ENCODE measurements at places on chromosomes 12 and 14.

DNA sequence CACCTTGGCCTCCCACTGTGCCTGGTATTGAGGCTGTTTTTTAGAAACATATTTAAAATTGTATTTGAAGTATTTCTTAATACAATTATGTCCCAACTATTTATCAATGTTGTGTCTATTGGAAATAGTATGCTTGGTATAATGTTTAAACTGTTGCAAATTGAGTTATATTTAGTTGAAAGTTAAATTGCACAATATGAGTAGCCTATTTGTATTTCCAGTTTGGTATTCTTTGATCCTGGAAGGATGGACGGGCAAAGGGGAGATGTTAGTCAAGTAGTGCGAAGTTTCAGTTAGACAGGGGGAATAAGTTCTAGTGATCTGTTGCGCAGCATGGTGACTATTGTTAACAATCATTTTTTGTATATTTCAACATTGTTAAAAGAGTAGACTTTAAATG lies 111.5 kb downstream of the NUBPL start:
- DNase-seq: no peak

DNA sequence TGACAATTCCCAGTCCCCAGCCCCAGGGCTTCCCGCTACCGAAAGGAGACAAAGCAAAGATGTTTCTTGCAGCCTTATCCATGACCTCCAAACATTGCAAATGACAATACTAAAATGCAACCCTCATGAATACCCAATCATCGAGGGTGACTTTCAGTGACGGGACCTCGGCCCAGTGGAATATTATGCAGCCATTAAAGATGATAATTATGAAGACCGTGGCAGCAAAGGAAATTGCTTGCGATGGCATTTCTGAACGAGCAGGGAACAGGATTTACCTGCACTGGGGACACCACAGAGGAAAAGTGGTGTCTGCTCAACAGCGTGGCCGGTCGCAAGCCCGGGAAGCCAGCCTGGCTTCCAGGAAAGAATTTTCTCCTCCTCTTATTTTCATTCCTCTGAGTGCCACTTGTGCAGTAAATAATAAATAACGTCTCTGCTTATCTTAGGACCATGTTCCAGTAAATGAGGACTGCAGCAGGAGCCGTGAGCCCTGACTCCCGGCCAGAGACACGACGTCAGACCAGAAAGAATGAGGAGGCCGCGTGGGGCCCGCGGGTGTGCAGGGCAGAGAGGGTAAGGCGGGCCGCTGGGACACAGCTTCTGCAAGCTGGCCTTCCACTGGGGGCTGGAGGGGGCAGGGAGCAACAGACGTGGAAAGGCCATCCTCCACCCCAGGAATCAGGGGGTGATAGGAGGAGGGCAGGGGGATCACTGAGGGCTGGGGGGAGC lies 6.6 kb downstream of the C14orf180 start:
- DNase-seq: no peak

DNA sequence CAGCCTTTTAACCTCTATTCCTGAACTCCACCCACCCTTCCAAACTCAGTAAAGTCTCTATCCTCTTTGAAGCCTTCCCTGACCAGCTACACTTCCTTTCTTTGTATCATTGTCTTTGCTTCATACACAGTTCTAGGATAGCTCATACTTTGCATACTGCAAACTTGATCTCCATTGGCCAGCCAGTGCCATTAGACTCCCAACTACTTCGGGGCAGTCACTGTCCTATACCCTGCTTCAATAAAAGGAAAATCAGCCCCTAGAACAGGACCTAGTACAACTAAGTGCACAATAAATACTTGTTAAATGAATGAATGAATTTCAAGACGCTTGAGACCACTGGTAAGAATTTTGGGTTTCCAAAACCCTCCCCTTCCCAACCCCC lies 521 bp upstream of the PIP4K2C start:
- DNase-seq: no peak

GRCh38 chr14:24892497-24893051 lies 157.4 kb downstream of the STXBP6 start:
- DNase-seq: no peak

DNA sequence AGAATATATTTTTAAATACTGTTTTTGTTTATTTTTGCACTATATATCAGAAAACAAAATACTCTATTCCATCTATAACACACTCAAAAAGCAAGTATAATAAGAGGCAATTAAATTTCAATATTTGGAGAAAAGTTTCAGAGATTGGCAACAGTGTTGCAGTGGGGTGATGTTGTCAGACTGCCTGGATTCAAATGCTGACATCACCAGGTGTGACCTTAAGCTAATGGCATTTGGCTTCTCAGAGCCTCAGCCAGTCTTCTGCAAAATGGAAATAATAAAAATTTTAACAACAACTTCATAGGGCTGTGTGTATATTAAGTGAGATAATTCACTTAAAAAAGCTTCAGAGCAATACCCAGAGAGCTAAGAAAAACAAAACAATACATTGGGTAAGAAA lies 74.7 kb downstream of the TMTC1 start:
- no peak for DNase-seq

GRCh38 chr14:29930283-29930682 lies 2.6 kb upstream of the PRKD1 start:
- no peak for DNase-seq

DNA sequence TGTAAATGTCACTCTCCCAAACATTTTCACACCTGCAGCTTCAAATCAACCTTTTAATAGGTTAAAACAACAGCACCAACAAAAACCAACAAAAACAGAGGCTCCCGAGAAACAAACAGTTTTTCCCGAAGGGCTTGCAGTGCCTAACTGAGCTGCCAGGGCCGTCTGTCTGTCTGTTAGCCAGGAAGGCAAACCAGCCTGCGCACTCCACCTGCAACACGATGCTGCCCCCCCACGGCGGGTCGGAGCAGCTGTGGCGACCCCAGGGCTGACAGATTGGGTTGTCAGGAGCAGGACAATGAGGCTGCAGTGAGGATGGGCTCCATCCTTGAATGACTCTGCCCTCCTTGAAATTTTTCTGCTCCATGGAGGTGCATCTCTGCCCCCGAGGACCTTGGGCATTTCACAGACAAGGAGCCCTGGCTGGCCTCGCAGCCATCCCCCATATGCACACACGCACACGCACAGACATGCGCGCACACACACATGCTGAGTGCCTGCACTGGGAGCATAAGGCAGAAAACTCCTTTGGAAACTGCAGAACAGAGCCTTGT lies 2.6 kb downstream of the RTL1 start:
- peak; percentile 55 for DNase-seq

DNA sequence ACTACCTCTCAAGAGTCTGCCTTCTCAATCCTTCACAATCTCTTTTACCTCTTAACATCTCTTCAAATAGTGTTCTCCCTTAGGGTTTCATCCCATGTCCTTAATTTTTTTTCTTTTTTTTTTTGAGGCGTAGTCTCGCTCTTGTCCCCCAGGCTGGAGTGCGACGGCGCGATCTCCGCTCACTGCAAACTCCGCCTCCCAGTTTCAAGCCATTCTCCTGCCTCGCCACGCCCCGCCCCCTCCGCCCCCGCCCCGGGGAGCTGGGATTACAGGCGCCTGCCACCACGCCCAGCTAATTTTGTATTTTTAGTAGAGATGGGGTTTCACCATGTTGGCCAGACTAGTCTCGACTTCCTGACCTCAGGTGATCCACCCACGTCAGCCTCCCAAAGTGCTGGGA lies 7.0 kb upstream of the BCAT1 start:
- DNase-seq: no peak

DNA sequence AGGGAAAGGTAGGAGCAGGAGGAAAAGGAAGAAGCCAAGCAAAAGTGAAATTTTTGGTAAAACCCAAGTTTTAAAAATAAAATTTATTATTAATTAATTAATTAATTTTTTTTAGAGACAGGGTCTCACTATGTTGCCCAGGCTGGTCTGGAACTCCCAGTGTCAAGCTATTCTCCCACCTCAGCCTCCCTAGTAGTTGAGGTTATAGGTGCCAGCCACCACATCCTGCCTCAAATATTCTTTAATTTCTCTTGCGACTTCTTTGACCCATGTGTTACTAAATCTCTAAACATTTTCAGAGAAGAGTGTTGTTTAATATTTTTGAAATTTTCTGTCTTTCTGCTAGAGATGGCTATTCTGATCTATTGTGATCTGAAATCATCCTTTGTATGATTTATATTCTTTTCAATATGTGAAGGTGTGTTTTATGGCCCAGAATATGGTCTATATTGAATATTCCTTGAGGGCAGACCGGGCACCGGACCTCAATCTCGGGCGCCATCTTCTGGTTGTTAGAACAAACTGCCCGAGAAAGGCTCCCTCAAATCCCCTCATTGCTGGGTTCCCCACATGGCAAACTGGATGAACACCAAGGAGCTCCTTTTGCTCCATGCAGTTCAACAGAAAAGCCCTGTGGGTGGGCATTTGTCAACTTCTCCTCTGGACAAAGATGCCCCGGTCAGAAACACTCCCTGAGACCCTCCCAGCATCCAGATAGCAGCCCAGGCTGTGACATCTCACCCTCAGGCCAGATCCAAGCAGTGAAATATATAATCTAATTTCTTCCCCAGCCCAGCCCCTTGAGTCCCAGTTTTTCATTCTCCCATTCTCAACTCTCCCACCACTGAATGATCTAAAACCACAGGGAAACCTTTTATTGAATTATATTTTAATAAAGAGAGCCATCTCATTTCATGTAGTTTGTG lies 110.5 kb downstream of the ASCL4 start:
- peak; percentile 59 for DNase-seq

DNA sequence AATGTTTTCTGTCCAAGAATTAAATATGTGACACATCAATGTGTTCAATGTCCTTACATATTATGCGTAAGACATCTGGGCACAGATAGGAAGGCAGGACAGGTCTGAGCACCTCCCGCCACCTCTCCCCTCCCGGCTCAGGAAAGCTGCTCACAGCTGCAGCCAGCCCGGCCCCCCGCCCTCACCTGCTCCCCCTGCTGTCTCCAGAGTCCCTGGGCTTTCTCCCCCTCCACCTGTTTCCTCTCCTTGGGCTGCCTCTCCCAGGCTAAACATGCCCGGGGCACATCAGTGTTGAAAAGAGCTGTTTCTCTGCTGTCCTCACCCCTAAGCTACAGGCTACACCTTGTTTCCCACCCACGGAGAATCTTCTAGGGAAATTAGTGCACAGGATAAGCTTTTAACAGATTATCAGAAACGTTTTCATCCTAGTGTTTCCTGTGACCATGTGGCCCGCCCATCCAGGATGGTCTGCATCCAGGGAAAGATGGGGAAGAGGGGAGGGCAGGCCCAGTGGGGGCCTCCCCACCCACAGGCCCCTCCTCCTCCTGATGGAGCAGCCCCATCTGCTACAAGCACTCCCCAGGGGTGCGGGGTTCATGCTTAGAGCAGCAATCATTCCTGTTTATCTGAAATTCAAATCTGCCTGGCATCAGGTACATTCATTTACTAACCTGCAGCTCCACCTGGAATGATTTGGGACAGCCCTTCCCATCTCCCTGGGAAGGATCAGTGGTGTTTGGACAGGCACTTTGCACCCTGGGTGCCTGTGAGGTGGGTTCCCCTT lies 273.8 kb upstream of the SFSWAP start:
- no peak for DNase-seq

DNA sequence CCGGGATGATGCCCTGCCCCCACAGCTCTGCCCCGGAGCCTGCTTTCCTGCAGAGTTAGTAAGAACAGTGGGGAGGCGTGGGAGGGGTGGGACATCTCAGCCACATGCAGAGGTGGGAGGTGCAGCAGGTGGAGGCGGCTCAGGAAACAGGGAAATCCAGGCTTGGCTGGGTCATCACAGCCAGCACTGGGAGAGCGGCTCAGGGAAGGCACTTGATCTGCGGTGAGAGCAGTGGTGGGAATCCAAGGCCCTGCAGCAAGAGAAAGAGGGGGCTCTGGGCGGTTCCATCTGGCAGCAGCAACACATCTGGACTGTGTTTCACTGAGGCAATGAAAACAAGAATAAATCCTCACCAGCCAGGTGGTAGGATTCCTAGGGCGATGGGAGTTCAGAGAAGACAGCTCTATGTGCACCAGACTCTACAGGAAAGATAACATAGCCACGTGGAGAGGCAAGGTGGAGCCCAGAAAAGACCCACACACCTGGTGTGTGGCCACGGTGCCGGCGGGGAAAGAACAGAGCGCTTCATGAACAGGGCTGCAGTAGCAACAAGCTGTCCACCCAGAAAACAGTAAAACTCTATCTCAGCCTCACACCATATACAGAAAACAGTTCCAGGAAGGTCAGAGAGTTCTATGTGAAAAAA lies 57.6 kb downstream of the CCDC85C start:
- no peak for DNase-seq

Data from SW480 (cell line).